ENCODE measurements at places on chromosomes 13 and 19. TPM values are rescaled to one million over a fixed set of nuclear protein-coding genes. Genes with fewer than 3 reads are reported as not detected.

SERTM1 gene
- total RNA-seq = 2.0 TPM

AKT1S1 gene
- total RNA-seq = 37.2 TPM

MCEMP1 gene
- total RNA-seq = 1.1 TPM

NKG7 gene
- 3.5 TPM for total RNA-seq

GJB2 gene
- 0.46 TPM for total RNA-seq

ADAMTS10 gene
- 10.0 TPM for total RNA-seq

Data from Right ventricle myocardium inferior (tissue), 1 donor.